Brain microvascular endothelial cell (primary cell): ENCODE measurements at places on chromosomes 5 and 9.

DNA sequence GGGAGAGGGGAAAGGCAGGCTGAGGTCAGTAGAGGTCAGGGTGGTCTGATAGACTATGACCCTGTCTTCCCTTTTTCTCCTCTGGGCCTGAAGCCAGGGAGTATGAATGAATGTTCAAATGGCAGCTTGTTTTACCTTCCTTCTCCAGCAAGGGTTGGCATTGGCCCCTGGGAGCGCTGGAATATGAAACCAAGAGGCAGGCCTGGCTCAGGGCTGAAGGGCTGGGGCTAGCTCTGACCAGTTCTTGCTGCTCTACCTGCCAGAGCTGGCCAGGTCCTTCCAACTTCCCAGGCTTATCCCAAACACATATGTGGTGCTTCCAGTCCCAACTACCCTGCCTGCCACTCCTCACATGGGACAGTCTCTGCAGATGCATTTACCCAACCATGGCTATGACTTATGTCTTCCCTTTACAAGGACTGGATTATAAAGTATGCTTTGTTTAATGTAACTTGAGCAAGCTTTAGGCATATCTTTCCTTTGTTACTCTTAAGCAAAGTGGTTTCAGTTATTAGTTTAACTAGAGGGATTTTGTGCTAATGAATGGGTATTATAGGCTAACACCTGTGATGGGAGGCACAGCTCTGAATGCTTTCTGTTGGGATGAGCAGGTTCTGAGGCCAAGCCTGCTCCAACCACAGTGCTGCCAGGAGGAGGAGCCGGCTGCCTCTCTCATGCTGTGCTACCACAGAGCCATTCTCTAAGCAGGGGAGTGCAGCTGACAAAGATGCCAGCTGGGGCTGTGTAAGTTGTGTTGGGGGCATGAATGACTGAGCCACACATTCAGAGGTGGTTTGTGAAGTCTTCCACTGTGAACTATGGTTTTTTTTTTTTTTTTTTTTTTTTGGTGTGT, 6.1 kb downstream of the CCNI2 start:
- DNase-seq = no peak

DNA sequence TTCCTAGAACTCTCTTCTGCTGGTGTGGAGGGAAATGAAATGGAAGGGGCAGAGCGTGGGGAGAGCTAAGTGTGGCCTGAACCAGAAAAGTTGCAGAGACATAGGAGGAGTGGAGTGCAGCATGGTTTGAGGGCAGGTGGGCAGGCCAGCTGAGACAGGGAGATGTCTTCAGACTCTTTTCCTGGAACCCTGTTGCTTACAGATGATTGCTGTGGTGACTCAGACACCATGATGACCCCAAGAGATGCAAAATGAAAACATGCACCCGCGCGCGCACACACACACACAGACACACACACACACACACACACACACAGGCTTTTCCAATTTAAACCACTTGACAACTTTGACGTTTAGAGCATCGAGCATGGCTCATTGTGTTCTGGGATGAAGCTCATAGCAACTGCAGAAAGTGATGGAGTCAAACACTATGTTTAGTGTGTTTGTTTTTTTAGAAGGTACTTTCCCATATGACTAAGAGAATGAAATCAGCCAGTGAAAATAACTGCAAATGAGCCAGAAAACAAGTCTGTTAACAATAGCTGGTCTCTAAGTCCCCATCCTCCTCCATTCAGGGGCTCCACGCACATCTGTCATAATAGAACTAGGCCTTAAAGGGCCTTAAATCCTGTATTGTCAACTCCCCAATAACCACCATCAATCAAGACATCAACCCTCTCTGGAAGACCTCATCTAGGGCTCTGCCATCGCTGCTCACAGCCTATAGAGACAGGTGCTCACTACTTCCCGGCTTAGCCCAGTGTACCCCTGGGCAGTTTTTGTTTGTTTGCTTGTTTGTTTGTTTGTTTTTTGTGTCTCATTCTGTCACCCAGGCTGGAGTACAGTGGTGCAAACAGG, 9.6 kb downstream of the TMOD1 start:
- peak; percentile 76 for DNase-seq

- DNase-seq = no peak
These were observed 506.5 kb downstream of the ISL1 start for GRCh38 chr5:51889703-51890102.

DNA sequence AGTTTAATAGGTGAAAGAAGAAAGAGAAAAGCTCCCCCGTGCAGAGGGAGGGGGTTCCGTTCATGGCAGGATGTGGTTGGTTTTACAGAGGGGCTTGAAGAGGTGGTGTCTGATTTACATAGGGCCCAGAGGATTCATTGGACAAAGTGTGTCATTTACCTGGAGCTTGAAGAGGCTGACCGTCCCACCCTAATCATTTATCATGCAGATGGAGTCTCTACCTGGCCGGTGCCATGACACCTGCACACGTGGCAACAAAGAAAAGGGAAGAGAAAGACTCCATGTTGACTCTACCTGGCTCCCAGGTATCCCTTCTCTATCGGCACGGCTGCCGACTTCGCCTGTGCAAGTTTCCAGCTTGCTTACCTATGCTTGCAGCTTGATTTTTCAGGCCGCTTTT, 35.3 kb upstream of the PRRC2B start:
- no peak for DNase-seq

GRCh38 chr5:136038635-136039034, 9.8 kb downstream of the TGFBI start:
- DNase-seq = no peak

- no peak for DNase-seq
These were observed 9.6 kb upstream of the NDFIP1 start for GRCh38 chr5:142098931-142099330.

DNA sequence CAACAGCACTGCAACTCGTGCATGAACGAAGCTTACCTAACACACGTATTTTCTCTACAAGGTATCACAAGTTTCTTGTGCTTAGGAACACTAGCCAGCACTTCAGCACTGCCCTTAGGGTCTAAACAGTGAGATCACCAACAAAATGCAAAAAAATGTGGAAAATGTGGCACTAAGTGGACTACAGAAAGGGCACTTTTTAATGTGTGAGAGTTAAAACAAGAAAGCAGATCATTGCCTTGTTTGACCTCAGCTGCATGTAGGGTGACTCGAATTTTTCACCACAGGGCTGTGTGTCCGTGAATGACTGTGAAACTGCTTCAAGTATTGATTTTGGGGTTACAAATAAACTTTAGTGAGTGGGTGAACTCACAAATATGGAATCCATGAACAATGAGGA, 90.5 kb downstream of the MARCHF3 start:
- DNase-seq = no peak

GRCh38 chr5:749101-749670, 35.3 kb downstream of the ZDHHC11B start:
- DNase-seq = no peak

DNA sequence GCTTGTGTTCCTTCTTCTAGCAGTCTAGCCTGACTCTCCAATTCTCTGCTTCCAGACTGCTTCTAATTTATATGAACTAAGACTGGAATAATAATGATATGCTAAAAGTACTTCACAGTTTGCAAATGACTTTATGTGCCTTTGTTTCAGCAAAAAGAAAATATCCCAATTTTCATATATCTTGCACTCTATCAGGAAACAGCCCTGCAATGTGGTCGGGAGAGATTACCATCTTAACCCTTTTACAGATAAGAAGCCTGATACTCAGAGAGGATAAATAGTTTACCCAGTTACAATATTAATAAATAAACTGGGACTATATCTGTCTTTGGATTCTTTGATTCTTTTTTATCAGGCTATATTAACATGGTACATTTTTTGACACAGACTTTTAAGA, 126.0 kb downstream of the CDC42SE2 start:
- no peak for DNase-seq

GRCh38 chr5:122007546-122007945, 45.8 kb downstream of the SRFBP1 start:
- DNase-seq = no peak

DNA sequence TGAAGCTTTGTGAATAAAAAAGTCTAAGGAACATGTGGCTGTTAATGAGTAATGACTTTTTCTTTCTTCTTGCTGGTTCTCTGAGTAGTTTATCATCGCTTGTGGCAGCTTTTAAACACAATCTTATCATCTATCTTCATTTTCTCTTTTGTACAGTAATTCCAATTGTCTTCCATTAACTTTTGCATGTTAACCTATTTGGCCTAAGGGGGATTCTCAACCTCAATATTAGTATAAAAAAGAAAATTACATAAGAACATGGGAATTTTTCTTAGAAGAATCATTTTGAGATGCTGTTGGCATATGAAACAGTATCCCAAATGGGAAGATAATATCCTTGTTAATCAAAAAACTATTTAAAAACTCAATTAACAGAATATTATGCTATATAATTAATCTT, 179.7 kb upstream of the GPR151 start:
- no peak for DNase-seq

DNA sequence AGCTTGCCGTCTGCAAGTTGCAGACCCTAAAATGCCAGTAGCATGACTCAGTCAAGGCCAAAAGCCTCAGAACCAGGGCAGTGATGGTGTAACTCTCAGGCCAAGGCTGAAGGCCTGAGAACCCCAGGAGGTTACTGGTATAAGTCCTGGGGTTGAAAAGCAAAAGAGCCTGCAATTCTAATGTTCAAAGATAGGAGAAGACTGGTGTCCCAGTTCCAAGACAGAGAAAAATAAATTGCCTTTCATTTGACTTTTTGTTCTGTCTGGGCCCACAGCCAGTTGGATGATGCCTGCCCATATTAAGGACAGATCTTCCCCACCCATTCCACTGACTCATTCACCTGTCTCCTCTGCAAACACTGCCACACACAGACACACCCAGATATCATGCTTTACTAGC, 673.2 kb downstream of the CDH18 start:
- no peak for DNase-seq

DNA sequence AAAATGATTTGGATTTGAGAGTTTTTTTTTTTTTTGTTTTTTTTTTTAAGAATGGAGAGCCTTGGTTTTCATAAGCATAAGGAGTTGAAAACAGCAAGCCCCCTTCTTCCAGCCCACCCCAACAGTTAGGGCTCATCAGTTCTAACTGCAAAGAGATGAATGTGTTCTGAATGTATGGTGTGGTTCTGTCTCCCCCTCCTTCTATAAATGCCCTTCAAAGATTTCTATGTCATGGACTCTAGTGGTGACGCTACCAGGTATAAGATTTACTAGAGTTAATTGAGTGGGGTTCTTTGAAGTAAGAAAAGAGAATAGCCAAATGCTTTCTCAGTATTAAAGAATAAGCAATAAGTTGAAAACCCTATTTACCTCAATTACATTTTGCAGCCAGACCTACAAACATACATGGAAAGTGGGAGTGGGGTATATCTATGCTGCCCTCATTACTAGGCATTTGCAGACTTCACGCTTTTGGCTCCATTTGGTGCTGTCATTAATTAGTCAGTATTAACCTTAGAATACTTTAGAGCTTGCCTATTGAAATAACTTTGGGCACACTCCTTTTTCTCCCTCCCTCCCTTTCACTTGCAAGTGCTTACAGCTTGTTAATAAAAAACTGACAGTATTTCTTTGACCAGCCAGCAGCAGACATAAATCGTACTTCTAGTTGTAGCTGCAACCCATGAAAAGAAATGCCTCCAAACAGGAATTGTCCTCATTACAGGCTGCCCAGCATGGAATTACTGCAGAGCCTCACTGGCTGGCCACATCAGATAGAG, 667.2 kb upstream of the ZNF608 start:
- no peak for DNase-seq

GRCh38 chr5:40499007-40499406, 180.7 kb upstream of the PTGER4 start:
- no peak for DNase-seq

GRCh38 chr5:34055667-34056066, 12.7 kb upstream of the C1QTNF3 start:
- DNase-seq = no peak

- no peak for DNase-seq
These were observed 3.1 kb downstream of the PTRH1 start for GRCh38 chr9:127712371-127712770.

GRCh38 chr9:14188011-14188410, 125.9 kb downstream of the NFIB start:
- DNase-seq = no peak

- DNase-seq = no peak
These were observed 160.6 kb downstream of the PJA2 start for GRCh38 chr5:109249126-109249525.

DNA sequence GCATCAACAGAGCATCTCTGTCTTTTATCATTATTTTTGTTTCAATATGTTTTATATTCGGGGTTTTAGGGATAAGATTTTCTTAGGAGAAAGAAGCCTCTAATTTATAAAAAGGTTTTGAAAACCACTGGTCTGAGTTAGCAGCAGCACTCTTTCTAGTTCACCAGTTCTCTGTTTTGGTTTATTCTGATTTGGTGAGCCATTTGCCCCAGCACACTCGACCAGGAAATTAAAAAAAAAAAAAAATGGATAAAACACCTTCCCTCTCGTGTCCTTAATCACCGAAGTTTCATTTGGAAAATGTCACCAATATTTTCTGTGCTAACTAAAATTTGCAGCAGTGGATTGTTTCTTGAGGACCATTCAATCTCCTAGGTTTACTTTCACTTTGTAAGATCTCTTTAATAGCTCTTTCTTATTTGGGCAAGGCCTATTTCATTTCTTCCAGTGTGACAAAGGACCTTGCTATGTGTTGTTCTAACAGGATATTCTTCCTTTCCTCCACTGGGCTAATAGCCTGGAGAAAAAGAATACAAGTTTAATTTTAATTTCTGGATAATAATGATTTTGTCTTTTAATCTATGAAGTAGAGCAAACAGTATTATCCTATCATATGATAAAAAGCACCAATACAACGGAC, 57.8 kb upstream of the ANXA1 start:
- no peak for DNase-seq

- no peak for DNase-seq
These were observed 49.8 kb upstream of the PALM2AKAP2 start for GRCh38 chr9:109730228-109730627.

DNA sequence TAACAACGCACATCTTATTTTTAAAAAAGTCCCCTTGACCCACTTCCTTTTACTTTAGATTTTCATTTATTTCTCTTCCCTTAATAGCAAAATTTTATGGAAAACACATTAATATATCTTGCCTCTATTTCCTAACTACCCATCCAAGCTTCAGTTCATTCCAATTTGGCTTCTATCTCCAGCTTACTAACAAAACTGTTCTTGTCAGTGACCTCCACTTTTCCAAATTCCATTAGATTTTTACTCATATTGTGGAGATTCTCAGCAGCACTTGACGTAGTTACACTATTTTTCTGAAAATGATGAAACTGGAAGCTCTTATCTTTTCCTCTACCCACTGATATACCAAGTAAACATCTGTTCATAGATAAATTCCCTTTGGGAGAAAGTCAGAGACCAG, 46.5 kb upstream of the ADAMTS19 start:
- no peak for DNase-seq

- DNase-seq = no peak
These were observed 616 bp downstream of the VCAN start for GRCh38 chr5:83472213-83472507.

- DNase-seq = no peak
These were observed 405.2 kb upstream of the MPDZ start for GRCh38 chr9:13684656-13685055.
